ENCODE measurements at places on chromosomes 4 and X.

- no peak for DNase-seq
Observed at GRCh38 chrX:48580662-48581061, 6.4 kb downstream of the RBM3 start.

- no peak for DNase-seq
Observed at GRCh38 chrX:155031657-155032056, 5.0 kb downstream of the FUNDC2 start.

DNA sequence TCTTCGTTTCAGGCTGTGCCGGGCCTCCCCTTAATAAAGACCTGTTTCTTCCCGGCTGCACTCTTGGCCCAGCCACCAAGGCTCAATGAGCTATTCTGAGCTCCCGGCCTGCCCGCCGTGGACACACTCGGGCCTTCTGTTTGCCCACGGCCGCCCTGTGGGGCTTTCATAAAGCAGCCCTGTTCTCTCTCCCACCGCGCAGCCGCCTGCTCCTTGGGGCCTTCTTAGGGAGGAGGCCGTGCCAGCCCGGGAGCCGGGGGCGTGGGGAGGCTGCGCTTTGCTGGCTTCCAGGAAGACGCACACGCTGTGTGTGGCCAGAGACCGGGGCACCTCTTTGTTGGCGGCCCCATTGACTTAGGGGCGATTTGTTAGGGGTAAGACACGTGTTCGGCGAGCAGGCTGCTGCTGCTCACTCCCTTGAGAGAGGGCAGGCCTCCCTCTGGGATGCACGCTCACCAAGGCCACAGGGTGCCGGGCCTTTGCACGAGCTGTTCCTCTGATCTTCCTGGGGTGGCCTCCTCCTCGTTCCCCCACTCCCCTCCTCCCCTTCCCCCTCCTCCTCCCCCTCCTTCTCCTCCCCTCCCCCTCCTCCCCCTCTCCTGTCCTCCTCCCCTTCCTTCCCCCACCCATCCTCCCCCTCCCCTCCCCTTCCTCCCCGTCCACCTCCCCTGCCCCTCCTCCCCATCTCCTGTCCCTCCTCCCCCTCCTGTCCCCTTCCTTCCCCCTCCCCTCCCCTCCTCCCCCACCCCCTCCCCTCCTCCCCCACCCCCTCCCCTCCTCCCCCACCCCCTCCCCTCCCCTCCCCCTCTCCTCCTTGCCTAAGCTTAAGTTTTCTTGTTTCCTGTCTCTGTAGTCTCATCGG lies 11.3 kb downstream of the BLOC1S4 start:
- no peak for DNase-seq

DNA sequence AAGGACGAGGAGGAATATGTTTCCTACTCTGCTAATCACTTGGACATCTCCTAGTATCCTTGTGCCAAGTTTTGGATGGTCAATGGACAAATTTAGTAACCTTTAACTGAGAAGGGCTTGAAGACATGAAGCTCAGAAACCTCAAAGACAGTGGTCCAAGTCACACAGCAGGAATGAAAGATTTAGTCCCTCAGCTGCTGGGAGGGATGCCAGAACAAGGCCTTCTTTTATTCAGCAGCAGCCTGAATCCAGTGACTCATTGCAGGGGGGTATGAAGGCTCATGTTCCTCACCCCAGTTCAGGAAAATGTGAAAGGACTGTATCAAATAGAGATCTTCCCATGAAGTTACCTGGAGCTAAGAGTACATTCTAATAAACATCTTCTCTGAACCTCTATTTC lies 214.9 kb upstream of the UGT8 start:
- no peak for DNase-seq

- no peak for DNase-seq
Observed at GRCh38 chrX:151929126-151929525, 16.4 kb downstream of the MAGEA4 start.

GRCh38 chrX:109632906-109633504 lies 8.0 kb upstream of the KCNE5 start:
- no peak for DNase-seq

DNA sequence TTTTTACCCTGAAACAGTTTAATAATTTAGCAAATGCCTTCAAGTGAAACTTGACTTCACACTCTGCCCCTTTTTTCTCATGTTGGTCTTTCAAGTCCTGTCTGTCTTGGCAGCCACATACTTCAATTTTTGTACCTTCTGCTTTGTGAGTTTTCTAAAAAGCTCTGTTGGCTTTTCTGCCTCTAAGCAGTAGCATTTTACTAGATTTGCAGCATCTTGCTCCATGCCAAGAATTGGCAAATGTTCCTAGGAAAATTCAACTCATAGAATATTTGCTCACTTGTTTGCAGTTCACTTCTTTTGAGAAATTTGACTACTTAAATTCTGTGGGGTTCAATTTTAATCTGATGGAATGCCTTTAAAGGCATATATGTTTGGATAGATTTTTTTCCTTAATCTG lies 59.2 kb downstream of the FAM47A start:
- DNase-seq, result no peak

GRCh38 chrX:81979806-81980515 lies 778.1 kb downstream of the SH3BGRL start:
- DNase-seq, result no peak

DNA sequence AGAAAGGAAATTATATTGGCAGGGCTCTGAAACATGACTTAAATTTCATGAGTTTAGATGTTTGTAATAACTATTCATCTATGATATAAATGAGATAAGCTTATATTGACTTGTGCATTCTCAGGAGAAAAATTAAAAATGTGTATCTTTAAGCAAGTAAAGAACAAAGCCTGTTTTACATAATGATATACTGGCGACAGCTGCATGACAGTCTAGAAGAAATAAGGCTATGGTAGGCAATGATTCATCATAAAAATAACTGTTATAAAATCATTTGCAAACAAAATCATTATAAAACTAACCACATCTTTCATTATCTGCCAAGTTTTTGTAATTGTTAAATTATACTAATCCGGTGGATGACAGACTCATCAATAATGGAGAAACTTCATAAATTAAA lies 188.1 kb downstream of the ADAM29 start:
- DNase-seq, result no peak

- DNase-seq, result no peak
Observed at GRCh38 chr4:30182786-30183185, 537.4 kb upstream of the PCDH7 start.

- DNase-seq, result no peak
Observed at GRCh38 chrX:136034668-136035067, 49.4 kb downstream of the SLC9A6 start.

GRCh38 chr4:52106191-52106590 lies 55.1 kb downstream of the SPATA18 start:
- DNase-seq, result no peak

GRCh38 chr4:156193106-156193505 lies 239.4 kb upstream of the CTSO start:
- DNase-seq, result no peak

- DNase-seq, result no peak
Observed at GRCh38 chr4:59608466-59608865, 1591.7 kb upstream of the ADGRL3 start.

GRCh38 chr4:168825975-168826374 lies 184.1 kb downstream of the CBR4 start:
- DNase-seq, result no peak

- DNase-seq, result no peak
Observed at GRCh38 chrX:19515615-19516105, 352 bp upstream of the MAP3K15 start.

DNA sequence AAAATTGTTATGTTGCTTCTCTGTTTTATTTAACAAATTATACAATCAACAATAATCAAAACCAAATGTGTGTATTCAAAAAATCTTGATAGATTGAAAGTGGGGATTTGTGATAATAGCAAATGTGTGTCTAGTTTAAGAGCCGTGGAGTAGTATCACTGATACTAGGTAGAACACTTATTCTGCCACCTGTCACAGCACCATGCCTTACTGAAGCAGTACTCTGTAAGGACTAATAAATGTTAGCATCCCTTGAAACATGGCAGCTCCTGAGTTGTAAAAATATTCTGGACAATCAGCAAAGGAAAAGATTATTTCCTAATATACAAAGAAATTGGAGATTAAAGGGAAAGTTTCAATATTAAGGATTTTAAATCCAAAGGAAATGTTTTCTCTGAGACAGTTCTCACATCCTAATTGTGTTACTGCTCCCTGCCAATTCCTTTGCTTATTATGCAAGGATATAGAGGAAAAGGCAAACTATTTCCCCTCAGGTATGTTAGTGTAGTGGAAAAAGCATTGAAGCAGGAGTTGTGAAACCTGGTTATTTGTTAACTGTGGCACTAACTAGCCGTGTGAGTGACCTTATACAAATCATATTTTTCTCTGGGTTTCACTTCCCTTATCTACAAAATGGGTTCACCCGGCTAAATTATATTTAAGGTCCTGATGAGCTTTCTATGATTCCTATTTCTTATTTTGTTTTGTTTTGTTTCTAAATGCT lies 303.1 kb downstream of the ARHGAP24 start:
- DNase-seq, result no peak

DNA sequence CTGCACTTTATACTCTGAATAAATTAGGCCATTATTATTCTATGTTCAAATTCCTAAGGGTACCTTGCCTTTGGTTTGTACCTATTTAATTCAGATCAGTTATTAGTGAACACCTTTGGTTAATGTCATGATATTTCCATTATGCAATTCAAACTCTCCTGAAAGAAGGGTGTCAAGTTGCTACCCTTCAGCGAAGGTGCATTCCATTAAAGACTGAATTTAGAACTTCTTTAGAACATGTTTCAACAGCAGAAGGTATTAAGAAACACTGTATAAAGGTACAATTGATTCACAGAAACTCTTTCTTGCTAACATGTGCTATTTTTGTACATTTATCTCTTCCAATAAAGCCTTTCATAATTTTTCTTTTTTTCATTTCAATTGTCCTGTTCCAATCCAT lies 1545.4 kb upstream of the PCDH10 start:
- no peak for DNase-seq

DNA sequence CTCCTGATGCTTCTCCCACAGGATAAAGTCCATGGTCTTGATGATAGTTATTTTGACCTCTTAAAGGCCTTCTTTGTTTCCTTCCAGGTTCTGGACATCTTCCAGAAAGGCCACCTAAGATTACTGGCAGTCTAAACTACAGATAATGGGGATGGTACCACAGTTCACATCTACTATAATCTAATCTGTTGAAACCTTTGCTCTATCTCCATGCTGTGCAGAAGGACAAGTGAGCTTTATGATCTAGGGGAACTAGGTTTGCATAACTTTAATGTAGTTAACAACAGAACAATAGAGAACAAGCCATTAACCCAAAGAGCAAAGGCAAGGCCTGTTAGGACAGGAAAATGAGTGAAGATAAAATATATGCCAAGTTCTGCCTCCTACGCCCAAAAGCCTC lies 103.9 kb upstream of the KLHL13 start:
- DNase-seq, result no peak

- no peak for DNase-seq
Observed at GRCh38 chrX:125681058-125681457, 361.4 kb downstream of the TEX13C start.

GRCh38 chr4:173243917-173244658 lies 75.5 kb downstream of the GALNT7 start:
- no peak for DNase-seq

- DNase-seq, result no peak
Observed at GRCh38 chr4:29718136-29718535, 1002.0 kb upstream of the PCDH7 start.

- no peak for DNase-seq
Observed at GRCh38 chrX:9677098-9677739, 88.4 kb downstream of the GPR143 start.

GRCh38 chr4:103664436-103665075 lies 55.2 kb downstream of the TACR3 start:
- DNase-seq, result no peak

DNA sequence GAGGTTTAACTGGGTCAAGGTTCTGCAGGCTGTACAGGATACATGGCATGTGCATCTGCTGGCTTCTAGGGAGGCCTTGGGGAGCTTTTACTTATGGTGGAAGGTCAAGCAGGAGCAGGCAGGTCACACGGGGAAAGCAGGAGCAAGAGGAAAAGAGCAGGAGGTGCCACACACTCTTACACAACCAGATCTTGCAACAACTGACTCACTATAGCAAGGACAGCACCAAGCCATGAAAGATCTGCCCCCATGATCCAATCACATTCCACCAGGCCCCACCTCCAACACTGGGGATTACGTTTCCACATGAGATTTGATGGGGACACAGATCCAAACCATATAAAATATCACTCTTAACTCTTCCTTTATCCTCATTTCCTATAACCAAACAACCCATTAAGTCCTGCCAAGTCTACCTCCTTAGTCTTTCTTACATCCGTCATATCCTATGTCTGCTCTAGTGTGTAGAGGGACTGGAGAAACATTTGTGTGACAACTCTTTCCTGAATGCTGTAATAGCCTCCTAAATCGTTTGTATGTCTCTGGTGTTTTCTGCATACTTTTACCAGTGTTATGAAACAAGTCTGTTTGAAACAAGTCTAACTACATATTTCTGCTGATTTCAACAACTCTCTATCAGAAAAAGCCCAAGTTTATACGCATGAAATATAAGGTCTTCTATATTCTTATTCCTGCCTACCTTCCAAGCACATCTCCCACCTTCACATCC lies 8.3 kb upstream of the RAP2C start:
- no peak for DNase-seq

DNA sequence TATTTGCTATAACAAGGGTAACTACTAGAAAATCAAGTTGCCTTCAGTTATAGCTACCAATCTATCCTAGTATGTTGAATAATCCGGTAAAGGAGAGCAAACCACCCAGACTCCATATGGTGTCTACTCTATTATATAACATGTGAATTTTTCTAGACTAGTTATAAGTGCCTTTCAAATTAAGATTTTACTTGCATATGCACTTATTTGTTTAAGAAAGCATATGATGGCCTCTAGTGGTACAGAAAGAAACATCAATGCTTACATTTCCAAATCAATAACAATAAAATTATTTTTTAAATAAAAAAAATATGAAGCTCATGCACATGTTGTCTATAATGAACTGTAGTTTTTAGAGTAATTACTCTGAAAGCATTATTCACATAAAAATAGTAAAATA lies 1516.4 kb upstream of the PABPC4L start:
- no peak for DNase-seq

Measured in stimulated activated CD4-positive, alpha-beta T cell treated with anti-CD3 and anti-CD28 coated beads, TNF-alpha, amount 100 ng/mL, for 4 hours (primary cell).